ENCODE measurements at places on chromosomes 7 and 10. TPM values are rescaled to one million over a fixed set of nuclear protein-coding genes. Genes with fewer than 3 reads are reported as not detected.
A peak's percentile ranks its signal among the peaks of the same experiment; 100 is the strongest.

Gene TMUB1
- polyA plus RNA-seq = 104 TPM

- no peaks in the 10 kb centered on the region for H3K27me3 ChIP-seq
- no peak overlapping the region for H3K27ac ChIP-seq
- no peak for DNase-seq
- no peak overlapping the region for H3K4me3 ChIP-seq
- H3K4me1 ChIP-seq = peaks cover 37% of the 10 kb centered on the region
Measured at GRCh38 chr7:127988751-127989150, 42.5 kb downstream of the LRRC4 start.

GRCh38 chr7:10618953-10619352 is 354.7 kb upstream of the PHF14 start:
- no peak overlapping the region for H3K27ac ChIP-seq
- no peaks in the 10 kb centered on the region for H3K4me1 ChIP-seq
- no peaks in the 10 kb centered on the region for H3K27me3 ChIP-seq
- no peaks in the 10 kb centered on the region for H3K36me3 ChIP-seq

Gene ZCCHC24
- 10.4 TPM for polyA plus RNA-seq

Gene GSTO2
- polyA plus RNA-seq = 6.6 TPM

GRCh38 chr10:73601486-73601921 is 10.4 kb upstream of the USP54 start:
- H3K27ac ChIP-seq = peak overlapping the region; percentile 79
- H3K4me1 ChIP-seq = no peaks in the 10 kb centered on the region
- H3K27me3 ChIP-seq = no peaks in the 10 kb centered on the region
- DNase-seq = peak; percentile 79
- no peaks in the 10 kb centered on the region for H3K36me3 ChIP-seq

GRCh38 chr10:96890580-96890979 is 58.5 kb downstream of the LCOR start:
- no peak overlapping the region for H3K27ac ChIP-seq
- peaks cover 2% of the 10 kb centered on the region for H3K36me3 ChIP-seq
- H3K4me1 ChIP-seq = peaks cover 10% of the 10 kb centered on the region
- H3K4me3 ChIP-seq = no peak overlapping the region
- H3K27me3 ChIP-seq = no peaks in the 10 kb centered on the region
- DNase-seq = no peak

Gene ELOVL3
- polyA plus RNA-seq = 0.93 TPM

Gene CCDC126
- polyA plus RNA-seq = 4.1 TPM

Gene OIT3
- not detected for polyA plus RNA-seq

GRCh38 chr7:50268990-50269389 is 35.5 kb upstream of the IKZF1 start:
- H3K4me3 ChIP-seq = no peak overlapping the region
- H3K27ac ChIP-seq = no peak overlapping the region
- H3K27me3 ChIP-seq = no peaks in the 10 kb centered on the region
- H3K36me3 ChIP-seq = no peaks in the 10 kb centered on the region
- DNase-seq = no peak

GRCh38 chr7:96968981-96969380 is 36.4 kb upstream of the DLX6 start:
- H3K4me3 ChIP-seq = no peak overlapping the region
- H3K36me3 ChIP-seq = no peaks in the 10 kb centered on the region
- peaks cover 11% of the 10 kb centered on the region for H3K27me3 ChIP-seq
- DNase-seq = no peak
- no peak overlapping the region for H3K27ac ChIP-seq

Measured in lung (tissue), 17 donors.